Activated CD4-positive, alpha-beta T cell treated with anti-CD3 and anti-CD28 coated beads, Interleukin-2, amount 50 U/mL, for 48 hours (primary cell): ENCODE measurements at places on chromosomes 5 and 9.

DNA sequence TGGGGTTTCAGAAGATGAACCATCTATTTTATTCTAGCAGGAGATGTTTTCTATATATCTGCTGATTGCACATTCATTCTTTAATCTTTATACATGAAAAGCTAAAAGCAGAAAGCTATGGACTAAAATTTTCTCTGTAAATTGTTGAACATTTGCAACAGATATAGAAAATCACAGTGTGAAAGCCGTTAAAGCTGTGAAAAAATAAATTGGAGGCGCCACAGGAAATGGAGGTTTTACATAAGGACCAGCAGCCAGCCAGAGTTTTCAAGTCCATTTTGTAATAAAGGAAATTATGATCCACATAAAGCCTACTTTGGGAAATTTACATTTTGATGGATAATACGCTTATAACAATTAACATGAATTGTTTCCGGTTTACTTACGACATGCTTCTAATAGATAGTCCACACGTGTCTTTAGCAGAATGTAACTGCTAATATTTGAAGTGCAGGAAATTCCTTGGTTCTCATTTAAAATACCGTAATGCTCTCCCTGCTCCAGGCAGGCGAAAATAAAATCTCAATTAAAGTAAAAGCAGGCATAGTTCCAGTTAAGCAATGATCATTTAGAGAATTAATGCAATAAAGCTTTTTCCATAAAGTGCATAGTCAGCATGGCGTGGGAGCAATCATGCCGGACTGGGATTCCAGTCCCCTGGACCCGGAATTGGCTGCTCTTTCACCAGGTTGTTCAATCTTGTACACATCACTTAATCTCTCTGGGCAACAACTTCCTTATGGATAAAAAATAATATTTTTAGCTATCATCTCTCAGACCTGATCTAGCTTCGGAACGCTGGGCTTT lies 445.4 kb downstream of the ZNF608 start:
- no peak for DNase-seq

GRCh38 chr9:134590240-134591081 lies 51.1 kb upstream of the COL5A1 start:
- no peak for DNase-seq

DNA sequence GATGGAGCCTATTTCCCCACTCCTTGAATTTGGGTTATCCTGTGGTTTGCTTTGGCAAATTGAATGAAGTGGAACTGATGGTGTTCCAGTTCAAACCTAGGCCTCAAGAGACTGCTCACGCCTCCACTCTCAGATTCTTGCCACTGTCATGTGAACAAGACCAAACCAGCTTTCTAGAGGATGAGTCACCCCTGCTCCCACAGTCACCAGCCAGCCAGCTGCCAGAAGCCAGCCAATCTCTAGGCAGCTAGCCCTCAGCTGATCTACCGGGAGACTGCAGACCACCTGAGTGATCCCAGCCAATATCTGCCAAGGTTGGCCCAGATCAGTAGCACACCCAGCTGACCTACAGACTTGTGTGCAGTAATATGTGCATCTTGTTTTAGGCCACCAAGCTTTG lies 300.6 kb downstream of the TMEM38B start:
- no peak for DNase-seq

- no peak for DNase-seq
These were observed 87.5 kb upstream of the GAS1 start for GRCh38 chr9:87034841-87035240.

DNA sequence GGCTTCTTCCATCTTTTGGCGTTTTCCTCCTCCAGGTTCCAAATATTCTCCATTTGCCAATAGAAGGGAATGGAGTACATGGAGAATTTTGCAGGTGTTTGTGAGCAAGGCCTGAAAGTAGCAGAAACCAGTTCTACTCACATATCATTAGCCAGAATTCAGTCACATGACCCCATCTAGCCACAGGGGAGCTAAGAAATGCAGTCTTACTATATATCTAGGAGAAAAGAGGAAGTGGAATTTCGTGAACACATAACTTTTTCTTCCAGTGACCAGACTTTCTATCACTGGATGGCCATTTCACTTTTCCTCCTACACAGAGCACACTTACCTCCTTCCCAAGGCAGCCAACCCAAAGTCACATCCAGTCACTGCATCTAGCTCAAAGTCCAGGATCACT lies 55.1 kb downstream of the LOX start:
- no peak for DNase-seq

- no peak for DNase-seq
These were observed 372.4 kb downstream of the SEMA5A start for GRCh38 chr5:9173281-9174048.

- no peak for DNase-seq
These were observed 284.0 kb downstream of the TMEM38B start for GRCh38 chr9:105978336-105978735.

GRCh38 chr5:153276151-153276550 lies 214.3 kb upstream of the GRIA1 start:
- peak; percentile 23 for DNase-seq

DNA sequence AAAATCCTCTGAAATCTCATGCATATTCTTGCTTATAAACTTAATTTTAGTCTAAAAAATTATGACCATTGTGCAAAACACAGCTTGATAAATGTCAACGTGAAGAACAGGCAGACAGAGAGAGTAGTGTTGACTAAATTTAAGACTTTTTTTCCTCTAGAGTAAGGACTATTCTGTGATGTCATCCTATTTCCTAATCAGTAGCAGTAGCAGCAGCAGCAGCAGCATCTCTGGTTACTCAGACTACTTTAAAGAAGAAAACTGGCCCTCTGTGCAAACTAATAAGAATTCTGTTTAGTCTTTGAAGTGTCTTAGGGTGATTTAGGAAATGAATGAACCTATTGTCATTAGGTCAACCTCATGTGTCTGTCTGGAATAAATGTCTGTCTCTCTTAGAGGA lies 403.0 kb downstream of the HINT1 start:
- no peak for DNase-seq

DNA sequence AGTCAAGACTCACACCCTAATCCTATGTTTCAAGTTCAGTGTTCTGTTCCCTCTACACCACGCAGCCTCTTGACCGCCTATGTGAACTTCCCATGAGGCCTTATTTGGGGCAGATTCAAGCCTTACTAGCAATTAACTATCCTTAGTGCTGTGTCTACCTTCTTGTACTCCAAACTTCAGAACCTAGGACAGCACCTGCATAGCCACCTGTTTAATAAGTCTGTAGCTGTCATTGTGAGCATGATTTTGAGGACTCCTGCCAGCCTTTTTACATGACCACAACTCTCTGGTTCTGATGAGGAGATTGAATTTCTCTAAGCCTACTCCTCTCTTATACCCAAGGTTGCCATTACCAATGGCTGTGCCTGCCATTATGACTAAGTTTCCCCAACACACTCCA lies 50.8 kb upstream of the PCSK1 start:
- no peak for DNase-seq

- DNase-seq, result no peak
These were observed 76.2 kb upstream of the TMED7 start for GRCh38 chr5:115702025-115702424.

GRCh38 chr9:618478-618877 lies 223.0 kb upstream of the DMRT1 start:
- no peak for DNase-seq
